Cardiac muscle cell (in vitro differentiated cells and primary cell): ENCODE measurements at places on chromosomes 4 and X.

DNA sequence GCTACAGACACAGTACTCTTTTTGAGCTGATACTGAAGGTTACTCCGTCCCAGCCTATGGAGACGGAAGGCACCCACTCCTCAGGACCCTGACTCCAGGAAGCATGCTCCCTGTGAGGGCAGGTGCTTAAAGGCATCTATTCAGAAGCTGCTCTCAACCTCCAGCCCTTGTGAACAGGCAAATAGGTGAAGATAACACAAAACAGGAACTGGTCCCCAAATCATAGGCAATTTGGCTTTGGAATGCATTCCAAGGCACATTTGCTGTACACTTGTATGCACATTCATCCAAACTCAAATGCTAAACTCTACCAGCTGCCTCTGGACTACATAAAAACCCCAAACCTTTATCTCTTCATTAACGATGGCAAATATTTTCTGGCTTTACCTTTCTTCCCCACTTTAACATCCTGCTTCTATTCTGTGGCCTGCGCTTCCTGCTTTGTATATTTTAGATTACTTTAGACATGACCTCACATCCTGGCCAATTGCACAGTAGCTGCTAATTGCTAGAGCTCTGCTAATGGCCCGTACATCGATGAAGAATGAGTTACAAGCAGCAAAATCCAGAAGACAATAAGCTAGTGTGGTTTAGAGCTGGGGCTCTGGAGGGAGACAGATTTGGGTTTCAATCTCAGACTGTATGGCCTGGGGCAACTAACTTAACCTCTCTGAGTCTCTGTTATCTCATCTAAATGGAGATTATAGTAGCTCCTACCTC, 3.2 kb downstream of the SEL1L3 start:
- no peak for DNase-seq

DNA sequence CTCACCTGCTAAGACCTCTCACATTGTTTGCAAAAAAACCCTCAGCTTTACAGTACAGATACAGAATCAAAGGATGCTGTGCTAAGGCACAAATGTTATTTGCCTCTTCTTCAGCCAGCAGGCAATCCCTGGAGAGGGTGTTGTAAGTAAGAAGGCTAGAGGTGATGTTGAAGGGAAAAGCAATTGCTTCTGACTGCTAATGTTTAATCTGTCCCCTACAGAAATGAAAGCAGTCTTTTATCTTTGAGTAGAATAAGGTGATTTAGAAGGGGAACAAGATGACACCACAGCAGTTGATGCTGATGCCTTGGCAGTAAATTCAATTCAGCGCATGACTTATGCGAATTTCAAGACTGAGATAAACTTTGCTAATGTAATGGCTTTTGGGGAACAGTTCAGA, 1064.8 kb upstream of the IGFBP7 start:
- no peak for DNase-seq

GRCh38 chr4:156756118-156756517, 215.5 kb downstream of the PDGFC start:
- DNase-seq, result no peak

DNA sequence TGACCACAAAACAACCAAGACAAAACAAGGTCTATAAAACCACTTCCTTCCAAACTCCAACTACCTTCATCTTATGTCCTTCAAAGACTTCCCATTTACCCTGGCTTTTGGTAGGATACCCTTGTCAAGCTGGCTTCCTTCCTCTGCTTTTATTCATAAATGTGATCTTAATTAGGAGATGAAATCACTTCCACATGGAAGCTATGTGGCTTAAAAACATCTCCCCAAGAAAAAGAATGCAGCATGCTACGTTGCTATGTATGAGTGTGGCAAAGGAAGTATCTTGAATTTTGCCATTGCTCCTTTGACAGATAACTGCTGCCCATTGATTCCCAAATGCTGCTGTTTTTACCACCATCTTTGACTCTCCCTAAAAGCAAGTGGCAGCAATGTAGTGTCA, 46.4 kb upstream of the VEGFD start:
- no peak for DNase-seq
